ENCODE measurements at places on chromosomes 6 and 20.

GRCh38 chr6:145562771-145563615 is 172.3 kb downstream of the EPM2A start:
- no peak for DNase-seq

DNA sequence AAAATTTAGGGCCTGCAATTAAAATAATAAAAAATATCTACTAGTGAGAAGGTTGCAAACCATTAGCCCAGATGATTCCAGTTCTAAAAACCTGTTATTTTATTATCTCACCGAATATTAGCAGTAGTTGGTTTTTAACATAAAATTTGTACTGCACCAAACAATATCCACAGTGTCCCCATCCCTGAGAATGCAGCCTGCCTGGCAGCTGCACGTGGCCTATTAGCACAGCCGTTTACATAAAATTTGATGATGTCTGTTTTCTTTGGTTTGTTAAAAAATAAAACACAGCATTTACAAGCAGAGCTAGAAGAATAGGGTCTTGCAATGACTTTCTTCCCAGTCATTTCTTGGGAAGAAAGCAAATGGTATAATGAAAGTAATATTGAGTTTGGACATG is 58.2 kb downstream of the FUT9 start:
- no peak for DNase-seq

DNA sequence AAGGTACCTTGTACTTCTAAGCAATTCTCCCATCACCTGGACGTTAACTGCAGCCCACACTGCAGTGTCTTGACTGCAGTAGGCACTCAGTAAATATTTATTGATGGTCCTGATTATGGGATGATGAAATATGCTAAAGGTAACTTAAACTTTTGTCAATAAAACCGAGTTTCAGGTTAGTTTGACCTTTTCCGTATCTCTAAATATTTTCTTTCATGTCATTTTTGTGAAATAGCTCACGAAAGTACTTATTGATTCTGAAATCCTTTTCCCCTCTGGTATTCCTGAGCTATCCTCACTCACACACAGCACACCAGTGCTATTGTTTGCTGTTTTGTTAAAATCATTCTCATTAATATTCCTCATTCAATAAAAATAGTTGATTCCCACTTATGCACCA is 149.4 kb upstream of the ESR1 start:
- DNase-seq: no peak

GRCh38 chr6:41640426-41640825 is 2.2 kb downstream of the MDFI start:
- no peak for DNase-seq

DNA sequence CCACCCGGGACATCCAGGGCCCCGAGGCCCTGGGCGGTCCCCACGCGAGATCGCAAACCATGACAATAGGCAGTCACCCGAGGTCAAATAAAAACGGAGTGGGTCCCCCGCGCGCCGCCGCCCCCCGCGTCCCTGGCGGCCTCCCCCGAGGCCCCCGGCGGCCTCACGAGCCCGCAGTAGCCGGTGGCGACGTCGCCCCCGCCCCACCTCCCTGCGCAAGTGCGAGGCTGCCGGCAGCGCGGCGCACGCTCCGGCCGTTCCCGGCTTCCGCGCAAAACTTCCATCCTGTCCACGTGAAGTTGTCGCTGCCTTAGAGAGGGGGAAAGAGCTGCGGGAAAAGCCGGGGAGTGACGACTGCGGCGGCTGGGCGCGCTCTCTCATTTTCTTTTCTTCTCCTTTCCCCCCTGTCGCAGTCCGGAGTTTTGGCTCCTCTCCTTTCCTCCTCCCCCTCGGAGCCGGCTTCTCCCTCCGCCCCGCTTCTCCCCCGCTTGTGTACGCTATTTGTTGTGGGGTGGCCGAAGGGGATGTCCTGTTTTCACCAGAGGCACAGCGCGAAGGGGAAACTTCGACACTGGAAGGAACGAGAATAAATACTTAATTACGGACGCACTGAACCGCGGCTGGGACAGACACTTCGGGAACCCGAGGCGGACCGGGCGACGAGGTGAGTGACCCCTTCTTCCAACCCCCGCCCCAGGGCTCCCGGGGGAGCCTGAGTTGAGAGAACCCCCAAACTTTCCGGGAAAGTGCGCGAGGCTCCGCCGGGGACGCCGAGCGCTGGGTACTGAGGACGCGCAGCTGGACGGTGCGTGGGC is at the start of gene EYA4:
Gene EYA4 (plus strand): TSS at position 272 of the 815 bp plus-strand sequence. CDS start 33,424 bp downstream, outside the sequence.
- peak; percentile 49 for DNase-seq
